ENCODE measurements at places on chromosomes 5 and 9.

DNA sequence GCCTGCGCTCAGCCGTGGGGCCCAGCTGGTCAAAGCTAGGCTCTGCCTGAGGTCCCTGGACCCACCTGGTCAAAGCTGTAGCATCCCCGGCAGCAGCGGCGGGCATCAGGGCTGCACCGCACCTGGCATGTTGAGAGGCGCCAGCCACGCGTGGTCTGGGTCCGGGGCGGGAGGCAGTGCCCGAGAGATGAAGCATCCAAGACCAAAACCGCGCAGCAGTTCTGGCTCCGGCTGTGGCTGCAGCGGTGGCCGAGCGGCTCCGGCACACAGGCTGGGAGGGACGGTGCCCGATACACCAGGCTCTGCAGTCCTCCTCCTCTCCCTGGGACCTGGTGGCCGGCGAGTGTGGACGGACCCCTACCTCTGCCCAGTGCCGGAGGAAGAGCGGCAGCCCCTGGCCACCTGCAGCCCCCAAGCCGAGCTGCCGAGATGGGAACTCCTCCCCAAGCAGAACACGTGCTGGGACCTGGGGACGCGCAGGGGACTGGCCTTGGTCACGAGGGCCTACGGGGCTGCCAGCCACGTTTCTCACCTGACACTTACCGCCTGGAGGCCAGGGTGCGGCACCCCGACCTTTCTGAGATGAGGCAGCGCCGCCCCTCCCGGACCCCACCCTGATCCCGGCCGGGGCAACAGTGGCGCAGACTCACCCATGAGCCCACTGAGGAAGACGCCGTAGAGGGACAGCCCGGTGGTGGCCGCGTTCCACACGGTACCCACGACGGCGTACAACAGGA is 33.0 kb downstream of the SLC9A3 start:
- no peak for DNase-seq

DNA sequence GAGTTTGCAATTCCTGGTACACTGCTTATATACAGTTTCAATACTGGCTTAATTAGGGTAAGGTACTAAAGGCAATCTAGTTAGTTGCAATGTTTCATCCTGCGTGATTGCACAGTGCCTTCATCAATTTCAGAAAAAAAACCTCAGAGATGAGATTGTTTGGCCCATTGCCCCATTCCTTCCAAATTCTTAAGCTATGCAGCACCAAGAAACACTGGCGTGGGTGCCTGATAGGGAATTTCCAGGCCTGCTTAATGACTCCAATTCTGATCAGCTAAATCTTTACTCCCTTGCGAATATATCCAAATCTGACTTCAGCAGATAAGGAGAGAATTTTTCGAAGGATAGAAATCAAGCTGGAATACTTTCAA is 35.9 kb upstream of the GAS1 start:
- DNase-seq: no peak

- DNase-seq: no peak
Measured at GRCh38 chr9:137639303-137640051, 20.7 kb downstream of the EHMT1 start.

DNA sequence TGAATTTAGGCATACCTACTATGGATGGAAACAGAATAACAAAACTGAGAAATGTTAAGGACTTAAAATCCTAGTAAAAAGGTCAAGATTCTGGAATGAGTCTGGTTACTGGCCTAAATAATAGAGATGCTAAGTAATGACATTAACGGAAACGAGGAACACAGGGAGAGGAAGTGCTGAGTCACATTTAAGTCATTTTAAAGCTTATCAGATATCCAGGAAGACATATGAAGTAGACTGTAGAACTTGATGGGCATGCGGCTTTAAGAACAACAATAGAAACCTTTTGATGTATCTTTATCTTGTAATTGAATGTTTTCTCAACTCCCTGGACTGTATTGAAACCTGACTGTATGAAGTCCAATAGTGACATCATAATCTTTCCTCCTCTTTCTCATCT is 1251.4 kb upstream of the CDH6 start:
- DNase-seq: no peak

- no peak for DNase-seq
Measured at GRCh38 chr9:3125602-3126405, 281.9 kb upstream of the PUM3 start.

GRCh38 chr9:20557890-20558565 is 64.3 kb downstream of the MLLT3 start:
- no peak for DNase-seq

GRCh38 chr9:18791074-18791473 is 241.9 kb downstream of the SAXO1 start:
- peak; percentile 4 for DNase-seq

DNA sequence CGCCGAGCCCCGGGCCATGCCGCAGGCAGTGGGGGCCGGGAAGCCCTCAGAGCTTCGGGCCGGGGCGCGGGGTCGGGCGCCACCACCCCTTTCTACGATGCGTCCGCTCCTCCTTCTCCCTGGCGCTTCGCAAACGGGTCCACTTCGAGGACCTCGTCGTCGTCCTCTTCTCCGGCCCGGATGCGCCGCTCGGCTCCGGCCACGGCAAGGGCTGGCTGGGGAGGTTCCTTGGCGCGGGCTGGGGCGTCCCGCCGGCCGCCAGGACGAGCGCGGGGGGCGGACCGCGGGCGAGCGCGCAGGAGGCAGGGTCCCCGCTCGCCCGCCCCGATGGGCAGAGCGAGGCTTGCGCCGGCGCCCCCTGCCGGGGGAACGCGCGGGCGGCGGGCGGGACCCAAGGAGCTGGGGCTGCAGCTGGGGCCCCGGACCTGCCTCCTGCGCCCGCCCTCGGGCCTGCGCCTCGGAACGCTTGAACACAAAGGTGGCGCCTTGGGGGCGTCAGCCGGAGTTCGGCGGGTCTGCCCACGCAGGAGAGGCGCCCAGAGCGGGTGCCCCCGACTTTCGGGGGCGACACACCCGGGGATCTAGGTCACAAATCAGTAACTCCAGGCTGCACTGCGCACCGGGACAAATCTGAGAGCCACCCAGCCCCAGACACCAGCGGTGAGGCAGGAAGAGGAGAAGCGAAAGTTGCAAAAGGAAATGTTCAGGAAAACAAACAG is at the start of gene ROR2:
ROR2 (minus strand) TSS at position 283 of the 719 bp plus-strand sequence.
- peak; percentile 75 for DNase-seq

DNA sequence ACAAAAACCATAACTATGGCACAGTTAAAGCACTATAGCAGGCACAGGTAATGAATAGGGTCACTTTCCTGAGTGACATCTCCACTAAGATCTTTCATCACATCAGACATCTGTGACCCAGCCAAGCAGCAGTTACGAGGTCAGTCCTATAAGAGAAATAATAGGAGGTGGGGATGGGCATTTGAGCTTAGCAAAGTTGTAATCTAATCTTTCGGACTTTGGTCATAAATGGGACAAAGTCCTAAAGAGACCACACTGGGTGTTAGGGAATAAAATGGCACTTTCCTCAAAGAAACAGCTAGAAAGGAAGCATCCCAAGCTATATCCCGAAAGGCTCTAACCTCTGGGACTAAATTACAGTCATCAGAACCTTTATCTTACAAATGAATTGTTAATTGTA is 432.2 kb downstream of the PIK3R1 start:
- no peak for DNase-seq

Measured in activated CD4-positive, alpha-beta T cell treated with anti-CD3 and anti-CD28 coated beads for 36 hours (primary cell).